Tongue (tissue), 3 donors: ENCODE measurements at places on chromosomes 13 and 19. TPM values are rescaled to one million over a fixed set of nuclear protein-coding genes. Genes with fewer than 3 reads are reported as not detected.

The MCOLN1 gene
- 4.2 TPM for total RNA-seq

The FCER2 gene
- not detected for total RNA-seq

The UBE2L5 gene
- total RNA-seq = not detected

The FCAR gene
- 2.6 TPM for total RNA-seq

The RASAL3 gene
- total RNA-seq = 0.51 TPM

The ZNF135 gene
- total RNA-seq = 11.3 TPM

The ZSCAN4 gene
- not detected for total RNA-seq

The RASGRP4 gene
- 0.41 TPM for total RNA-seq

The KASH5 gene
- not detected for total RNA-seq
